ENCODE measurements at places on chromosomes 12 and 14.

DNA sequence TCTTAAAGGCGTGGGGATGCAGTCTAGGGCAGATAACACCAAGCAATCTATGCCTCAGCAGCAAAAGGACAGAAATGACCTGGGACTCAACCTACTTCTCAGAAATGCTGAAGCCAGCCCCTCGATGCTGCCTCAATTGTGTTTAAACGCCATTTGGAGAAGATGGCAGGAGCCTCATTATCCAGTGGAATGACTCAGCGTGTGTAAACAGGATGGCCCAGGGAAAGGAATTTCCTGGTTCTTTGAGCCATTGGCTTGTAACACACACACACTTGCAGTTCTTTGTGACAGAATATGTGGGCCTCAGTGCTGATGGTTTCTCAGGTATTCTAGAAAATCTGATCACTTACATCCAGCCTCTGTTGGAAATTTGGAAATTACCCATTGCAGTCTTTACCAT, 154.3 kb downstream of the NTF3 start:
- DNase-seq: no peak

GRCh38 chr12:56998981-56999380, 7.4 kb downstream of the ZBTB39 start:
- DNase-seq: peak; percentile 85

DNA sequence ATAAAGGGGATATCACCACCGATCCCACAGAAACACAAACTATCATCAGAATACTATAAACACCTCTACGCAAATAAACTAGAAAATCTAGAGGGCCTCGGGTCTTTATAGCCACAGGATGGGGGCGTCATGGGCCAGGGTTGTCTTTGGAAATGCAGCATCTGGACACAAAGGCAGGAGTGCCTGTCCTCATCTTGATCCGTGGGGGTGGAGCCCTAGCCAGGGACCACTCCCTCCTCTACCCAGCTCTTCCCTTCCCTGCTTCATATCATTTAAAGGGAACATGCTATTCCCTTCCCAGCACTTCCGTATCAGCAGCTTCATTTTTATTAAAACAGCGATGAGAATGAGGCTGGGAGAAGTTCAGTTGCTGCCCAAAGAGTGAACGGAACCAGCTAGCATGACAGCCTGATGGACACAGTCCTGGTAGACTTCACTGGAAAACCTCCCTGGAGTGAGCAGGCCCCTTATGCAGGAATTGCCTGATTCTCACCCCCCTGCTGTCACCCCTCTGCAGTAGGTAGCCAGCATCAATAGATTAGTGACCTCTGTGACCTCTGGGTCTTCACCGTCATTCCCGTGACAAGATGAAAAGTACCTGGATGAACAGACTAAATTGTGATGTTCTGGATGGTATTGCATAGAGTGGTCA, 251.4 kb upstream of the RGS6 start:
- DNase-seq: no peak

GRCh38 chr14:93543766-93544165, 113.0 kb downstream of the UNC79 start:
- peak; percentile 9 for DNase-seq

GRCh38 chr14:93073910-93074769, 41.6 kb downstream of the ITPK1 start:
- no peak for DNase-seq

DNA sequence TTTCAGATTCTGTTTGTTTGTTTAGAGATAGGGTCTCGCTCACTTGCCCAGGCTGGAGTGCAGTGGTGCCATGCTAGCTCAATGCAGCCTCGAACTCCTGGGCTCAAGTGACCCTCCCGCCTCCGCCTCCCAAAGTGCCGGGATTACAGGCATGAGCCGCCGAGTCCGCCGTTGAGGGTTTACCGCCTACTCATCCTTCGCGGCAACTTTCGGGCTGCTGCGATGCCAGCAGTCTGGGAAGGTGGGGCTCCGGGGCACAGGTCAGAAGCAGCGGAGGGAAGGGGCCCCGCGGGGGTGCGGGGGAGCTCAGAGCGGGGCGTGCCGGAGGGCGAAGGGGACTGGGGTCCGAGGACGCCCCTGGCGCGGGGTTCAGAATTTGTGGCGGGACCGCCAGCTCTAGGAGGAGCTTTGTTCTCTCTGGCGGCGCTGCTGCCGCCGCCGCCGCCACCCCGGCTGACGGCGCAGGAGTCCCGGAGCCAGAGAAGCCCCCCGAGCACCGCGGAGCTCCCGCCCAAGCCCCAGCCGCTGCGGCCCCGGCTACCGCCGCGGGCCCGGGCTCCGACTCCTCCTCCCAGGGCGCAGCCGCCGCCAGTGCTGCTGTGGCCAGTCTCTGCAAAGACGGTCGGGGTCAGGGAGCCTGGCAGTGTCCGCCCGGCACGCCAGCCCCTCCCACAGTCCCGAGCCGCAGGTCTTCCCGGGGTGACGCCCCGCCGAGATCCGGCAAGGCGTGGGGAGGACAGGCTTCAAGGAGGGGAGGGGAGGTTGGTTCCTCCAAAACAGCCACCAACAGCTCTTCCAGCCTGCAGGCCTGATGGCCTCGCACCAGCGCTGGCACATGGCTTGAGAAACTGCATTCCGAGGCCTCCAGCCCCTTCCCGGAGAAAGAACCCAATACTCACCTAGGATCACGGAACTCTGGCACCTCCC, 10.9 kb upstream of the KRT77 start:
- DNase-seq: no peak

DNA sequence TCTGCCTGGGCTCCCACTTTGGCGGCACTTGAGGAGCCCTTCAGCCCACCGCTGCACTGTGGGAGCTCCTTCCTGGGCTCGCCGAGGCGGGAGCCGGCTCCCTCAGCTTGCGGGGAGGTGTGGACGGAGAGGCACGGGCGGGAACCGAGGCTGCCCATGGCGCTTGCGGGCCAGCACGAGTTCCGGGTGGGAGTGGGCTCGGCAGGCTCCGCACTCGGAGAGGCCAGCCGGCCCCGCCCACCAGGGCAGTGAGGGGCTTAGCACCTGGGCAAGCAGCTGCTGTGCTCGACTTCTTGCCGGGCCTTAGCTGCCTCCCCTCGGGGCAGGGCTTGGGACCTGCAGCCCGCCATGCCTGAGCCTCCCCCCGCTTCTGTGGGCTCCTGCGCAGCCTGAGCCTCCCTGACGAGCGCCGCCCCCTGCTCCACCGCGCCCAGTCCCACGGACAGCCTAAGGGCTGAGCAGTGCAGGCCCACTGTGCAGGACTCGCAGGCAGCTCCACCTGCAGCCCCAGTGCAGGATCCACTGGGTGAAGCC, 44.6 kb downstream of the R3HDM2 start:
- no peak for DNase-seq

DNA sequence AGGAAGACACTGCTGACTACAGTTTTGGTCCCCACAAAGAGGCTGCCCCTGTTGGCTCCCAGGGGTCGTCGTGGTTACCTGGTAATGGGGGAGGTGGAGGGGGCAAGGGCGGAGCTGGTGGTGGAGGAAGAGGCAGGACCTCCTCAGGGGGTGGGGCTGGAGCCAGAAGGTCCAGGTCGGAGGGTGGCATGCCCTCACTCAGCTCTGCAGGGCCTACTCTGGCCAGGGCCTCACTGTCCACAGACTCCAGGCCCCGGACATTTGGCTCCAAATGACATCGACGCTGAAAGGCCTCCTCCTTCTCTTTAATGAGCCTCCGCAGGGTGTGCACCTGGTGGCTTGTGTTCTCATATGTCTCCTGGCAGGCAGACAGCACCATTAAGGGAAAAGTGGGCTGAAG, 28.5 kb downstream of the PRPF40B start:
- DNase-seq: no peak

- peak; percentile 65 for DNase-seq
Measured at GRCh38 chr14:53152184-53152886, 788 bp downstream of the DDHD1 start.

- DNase-seq: no peak
Measured at GRCh38 chr12:115320451-115320850, 636.5 kb upstream of the TBX3 start.

- no peak for DNase-seq
Measured at GRCh38 chr12:57018906-57019305, 2.6 kb upstream of the TAC3 start.

- DNase-seq: peak; percentile 42
Measured at GRCh38 chr12:46473634-46474329, 101.2 kb upstream of the SLC38A2 start.

GRCh38 chr12:69106482-69107118, 132.8 kb upstream of the CPSF6 start:
- no peak for DNase-seq

DNA sequence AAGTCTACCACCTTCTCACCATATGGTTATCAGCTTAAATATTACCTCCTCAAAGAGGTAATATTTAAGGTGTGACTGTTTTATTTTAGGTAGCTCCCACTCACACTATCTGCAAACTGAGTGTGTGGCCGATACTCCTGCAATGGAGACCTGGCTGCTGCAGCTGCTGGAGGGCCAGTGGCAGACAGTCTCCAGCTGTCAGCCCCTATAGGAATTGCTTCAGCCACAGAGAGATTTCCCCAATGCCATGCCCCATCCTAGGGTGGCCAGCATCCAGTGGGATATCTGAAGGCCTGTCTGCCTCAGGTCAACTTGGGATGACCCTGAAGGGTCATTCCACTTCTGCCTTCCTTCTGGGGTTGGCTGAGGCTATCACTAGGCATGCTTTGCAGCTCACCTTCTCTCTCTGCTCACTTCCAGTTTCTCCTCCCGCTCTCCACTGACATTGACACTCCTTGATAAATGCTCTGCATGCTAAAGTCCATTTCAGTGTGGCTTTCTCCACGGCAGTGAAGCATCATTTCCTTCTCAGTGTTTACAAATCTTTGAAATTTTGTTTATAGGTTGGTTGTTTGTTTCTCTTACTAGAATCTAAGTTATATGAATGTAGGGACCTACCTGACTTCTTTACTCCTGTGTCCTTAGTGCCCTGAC, 90.2 kb upstream of the USP44 start:
- DNase-seq: no peak

DNA sequence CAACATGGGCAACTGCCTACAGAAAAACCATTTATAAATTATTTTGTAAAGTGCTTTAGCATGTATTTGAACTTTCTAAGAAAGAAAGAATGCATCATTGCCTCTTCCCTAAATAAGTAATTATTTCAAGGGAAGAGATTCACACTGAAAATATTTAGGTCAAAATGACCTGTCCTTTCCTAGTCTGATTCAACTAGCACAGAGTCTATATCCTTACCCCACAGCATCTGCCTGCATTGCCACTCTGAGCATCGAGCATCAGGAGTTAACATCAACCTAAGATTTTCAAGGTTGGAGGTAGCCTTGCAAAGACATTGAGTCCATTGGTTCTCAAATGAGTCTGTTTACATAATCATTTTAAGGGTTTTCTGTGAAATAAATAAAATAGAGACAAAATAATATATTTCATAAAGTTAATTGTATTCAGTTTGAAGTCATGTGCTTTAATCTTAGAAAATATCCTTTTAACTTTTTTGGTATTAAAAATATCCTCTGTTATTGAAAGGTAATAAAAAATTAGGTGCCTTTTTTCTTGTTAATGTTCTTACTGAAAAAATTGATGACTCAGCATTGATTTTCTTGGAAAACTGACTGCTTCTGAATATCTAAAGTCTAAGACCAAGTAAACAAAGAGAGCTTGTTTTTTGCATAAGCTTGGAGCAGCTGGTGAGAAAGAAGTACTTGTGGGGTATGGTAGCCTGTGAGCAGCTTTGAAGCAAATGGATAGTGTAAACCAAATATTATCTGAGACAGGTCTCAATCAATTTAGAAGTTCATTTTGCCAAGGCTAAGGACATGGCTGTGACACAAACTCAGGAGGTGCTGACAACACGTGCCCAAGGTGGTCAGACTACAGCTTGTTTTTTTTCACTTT, 269.0 kb upstream of the CLEC14A start:
- no peak for DNase-seq

DNA sequence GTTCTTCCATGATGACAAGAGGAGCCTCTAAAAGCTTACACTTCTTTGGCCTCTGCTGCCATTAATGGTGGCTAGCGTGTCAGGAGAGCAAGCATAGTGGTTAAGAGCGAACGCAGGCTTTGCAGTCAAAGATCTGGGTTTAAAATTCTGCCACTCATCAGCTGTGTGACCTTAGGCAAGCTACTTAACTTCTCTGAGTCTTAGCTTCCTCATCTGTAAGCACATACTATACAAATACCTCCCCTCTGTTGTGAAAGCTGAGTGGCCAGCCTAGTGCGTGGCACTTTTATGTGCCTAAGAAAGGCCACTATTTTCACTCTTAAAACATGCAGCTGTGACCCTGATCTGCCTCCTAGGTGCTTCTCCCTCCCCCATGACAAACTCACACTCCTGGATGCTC, 11.6 kb downstream of the APPL2 start:
- no peak for DNase-seq

DNA sequence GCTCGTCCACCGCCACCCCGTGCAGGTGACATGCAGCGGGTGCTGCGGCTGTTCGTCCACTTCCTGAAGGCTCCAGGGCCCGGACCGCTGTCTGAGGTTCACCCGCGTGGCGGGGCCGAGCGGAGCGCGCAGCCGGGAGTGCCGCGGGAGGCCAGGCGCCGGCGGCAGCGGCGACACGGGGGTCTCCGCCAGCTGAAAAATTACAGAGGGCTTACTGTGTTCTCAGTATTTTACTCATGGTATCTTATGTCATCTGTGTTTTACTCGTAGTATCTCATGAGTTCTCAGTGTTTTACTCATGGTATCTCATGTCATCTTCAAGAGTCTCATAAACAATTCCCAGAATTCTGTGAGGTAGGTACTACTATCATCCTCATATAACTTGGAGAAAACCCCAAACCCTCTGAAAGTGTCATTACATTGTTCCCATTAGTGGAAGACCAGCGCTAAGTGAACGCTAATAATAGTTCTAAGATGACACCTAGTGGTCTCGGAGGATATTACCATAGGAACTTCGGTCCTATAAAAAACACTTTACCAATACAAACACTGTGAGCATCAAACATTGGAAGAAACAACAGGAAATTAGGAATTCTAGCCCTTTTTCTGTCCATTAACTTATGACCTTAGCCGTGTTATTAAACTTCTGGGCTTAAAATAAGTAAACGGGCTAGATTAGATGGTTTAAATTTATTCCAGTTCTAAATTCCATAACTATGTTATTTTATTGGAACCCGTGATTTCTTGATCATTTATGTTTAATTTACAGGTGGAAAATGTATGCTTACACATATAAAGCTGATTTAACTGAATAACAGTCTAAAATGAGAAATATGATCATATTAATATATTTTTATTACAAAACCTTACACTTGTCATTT, 32.4 kb downstream of the AK7 start:
- peak; percentile 80 for DNase-seq

GRCh38 chr14:100077441-100077840, 12.2 kb downstream of the EVL start:
- no peak for DNase-seq
